ENCODE measurements at places on chromosomes 6 and 20.

DNA sequence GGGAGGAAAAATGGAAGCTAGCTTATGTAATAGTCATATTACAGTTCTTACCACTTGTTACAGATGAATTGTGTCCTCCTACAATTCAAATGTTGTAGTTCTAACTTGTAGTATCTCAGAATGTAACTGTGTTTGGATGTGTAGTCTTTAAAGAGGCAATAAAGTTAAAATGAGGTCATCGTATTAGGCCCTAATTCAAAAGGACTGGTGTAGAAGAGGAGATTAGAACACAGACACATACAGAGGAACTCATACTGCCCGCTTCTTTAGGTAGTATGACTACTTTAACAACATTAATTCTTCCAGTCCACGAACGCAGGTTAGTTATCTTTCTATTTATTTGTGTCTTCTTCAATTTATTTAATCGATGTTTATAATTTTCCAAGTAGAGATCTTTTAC lies 46.5 kb upstream of the TPD52L1 start:
- no peak for DNase-seq

DNA sequence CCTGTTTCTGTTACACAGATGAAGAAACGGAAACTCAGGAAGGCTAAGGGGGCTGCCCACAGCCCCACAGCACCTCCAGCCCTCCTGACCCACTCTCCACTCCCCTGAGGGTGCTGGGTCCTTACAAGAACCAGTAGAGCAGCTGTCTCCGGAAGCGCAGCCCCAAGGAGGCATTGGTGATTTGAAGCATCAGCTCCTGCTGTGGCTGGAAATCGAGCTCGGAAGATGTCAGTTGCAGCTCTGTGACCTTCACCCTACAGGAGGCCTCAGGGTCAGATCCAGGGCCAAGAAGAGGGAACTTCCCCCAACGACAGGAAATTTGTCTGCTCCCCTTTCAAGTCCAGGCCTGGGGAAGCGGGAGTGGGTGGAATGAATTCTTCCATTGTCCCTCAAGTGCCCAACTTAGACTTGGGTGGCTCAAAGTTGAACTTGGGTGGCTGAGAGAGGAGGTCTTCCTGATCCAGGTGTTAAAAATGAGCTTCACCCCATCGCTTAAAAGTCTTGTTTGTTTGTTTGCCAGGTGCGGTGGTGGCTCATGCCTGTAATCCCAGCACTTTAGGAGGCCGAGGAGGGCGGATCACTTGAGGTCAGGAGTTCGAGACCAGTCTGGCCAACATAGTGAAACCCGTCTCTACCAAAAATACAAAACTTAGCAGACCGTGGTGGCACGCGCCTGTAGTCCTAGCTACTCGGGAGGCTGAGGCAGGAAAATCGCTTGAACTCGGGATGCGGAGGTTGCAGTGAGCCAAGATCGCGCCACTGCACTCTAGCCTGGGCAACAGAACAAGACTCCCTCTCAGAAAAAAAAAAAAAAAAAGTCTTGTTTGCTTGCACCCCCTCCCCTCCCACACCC lies 1.9 kb downstream of the PLTP start:
- DNase-seq: no peak

GRCh38 chr6:45420909-45421708 lies 43.4 kb upstream of the SUPT3H start:
- no peak for DNase-seq

DNA sequence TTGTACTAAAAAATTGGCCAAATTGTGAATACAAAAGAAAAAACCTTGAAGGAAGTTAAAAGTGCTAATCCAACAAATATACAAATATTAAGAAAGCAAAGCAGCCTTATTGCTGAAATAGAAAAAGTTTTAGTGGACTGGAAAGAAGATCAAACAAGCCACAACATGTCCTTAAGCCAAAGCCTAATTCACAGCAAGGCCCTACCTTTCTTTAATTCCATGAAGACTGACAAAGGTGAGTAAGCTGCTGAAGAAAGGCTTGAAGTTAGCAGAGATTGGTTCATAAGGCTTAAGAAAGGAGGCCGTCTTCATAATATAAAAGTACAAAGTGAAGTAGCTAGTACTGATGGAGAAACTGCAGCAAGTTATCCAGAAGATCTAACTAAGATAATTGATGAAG lies 53.5 kb downstream of the TINAG start:
- no peak for DNase-seq

DNA sequence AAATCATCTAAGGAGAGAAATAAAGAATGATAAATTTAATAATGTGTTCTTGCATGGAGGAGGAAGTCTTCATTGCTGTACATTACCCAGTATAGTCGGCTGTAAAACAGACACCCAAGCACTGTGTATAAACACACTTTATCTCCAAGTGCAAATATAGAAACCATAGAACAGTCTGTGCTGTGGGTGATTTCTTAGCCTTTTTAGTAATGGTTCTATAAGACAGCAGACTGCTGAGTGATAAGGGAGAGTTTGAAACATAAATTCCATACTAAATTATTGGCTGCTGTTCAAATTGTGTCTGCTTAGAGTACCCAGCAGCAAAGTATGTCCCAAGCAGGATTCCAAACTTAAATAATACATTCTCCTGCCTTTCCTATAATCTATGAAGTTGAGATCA lies 4.6 kb downstream of the FILIP1 start:
- DNase-seq: no peak

- DNase-seq: peak; percentile 1
These were observed 117.9 kb downstream of the GMDS start for GRCh38 chr6:2127484-2127911.

GRCh38 chr20:56955680-56956079 lies 310.8 kb downstream of the BMP7 start:
- DNase-seq: no peak

DNA sequence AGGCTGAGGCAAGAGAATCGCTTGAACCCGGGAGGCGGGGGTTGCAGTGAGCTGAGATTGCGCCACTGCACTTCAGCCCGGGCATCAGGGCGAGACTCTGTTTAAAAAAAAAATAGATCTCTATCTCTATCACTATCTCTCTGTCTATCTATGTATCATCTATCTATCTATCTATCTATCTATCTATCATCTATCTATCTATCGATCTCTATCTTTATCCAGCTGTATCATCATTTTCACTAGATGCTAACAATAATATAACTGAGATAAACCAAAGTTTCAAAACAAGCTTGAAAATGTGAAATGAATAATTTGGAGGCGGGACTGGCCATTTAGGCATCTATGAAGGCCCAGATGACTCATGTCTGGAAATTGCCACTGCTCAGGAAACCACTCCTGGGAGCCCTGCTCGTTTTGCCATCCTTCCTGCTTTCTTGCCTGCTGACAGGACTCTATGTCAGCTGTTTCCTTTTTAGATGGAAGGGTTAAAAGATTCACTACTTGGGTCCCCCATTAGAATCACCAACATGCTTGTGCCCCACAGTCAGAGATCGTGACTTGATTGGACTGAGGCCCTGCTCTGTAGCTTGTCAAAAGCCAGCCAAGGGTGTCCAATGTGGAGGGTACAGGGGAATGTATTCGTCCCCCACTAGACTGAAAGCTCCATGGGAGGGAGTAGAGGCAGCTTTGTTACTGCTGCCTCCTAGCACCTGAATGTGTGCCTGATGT lies 61.7 kb downstream of the UTRN start:
- DNase-seq: no peak

GRCh38 chr6:106533054-106533453 lies 96.2 kb downstream of the RTN4IP1 start:
- no peak for DNase-seq

- no peak for DNase-seq
These were observed 18.4 kb downstream of the TIAM2 start for GRCh38 chr6:155013457-155013876.

Measured in stimulated activated CD8-positive, alpha-beta memory T cell treated with anti-CD3 and anti-CD28 coated beads, Interleukin-2, amount 100 ng/mL, for 1 hour (primary cell).